Regular cardiac myocyte (primary cell): ENCODE measurements at places on chromosomes 5 and 9. TPM values are rescaled to one million over a fixed set of nuclear protein-coding genes. Genes with fewer than 3 reads are reported as not detected.

CDC20B gene
- 0.19 and 0.56 TPM in 2 replicates for total RNA-seq

HSPB3 gene
- 0.56 TPM in 1 of 2 replicates, not detected in the other for total RNA-seq

AHRR gene
- total RNA-seq: 19.4 and 26.5 TPM in 2 replicates

ZSWIM6 gene
- total RNA-seq: 10.0 and 11.8 TPM in 2 replicates

GPSM1 gene
- 31.6 and 40.1 TPM in 2 replicates for total RNA-seq

GPRIN1 gene
- total RNA-seq: 1.7 and 6.1 TPM in 2 replicates
